ENCODE measurements at places on chromosomes 16 and 17. TPM values are rescaled to one million over a fixed set of nuclear protein-coding genes. Genes with fewer than 3 reads are reported as not detected.

MEIOC gene
- total RNA-seq = 17.2 TPM

DNA sequence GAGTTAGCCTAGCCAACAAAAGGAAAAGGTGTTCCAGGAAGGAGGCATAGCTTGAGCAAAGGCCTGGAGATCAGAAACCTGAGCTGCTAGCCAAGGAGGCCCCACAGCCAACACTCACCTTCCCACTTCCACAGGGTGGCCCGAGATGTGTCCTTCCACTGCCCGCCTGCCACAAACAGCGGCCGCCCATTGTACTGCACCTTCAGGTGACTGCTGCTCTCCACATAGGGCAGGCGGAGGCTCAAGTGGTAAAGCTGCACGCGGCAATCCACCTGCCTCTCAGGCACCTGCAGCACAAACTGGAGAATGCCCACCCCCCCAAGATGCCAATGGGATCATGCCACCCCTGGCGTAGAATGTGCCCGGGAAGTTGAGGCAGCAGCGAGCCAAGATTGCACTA is 111.5 kb downstream of the RMI2 start:
- H3K36me3 ChIP-seq = no peaks in the 10 kb centered on the region
- no peaks in the 10 kb centered on the region for H3K27me3 ChIP-seq
- no peak overlapping the region for H3K27ac ChIP-seq
- DNase-seq = no peak
- no peak overlapping the region for H3K4me3 ChIP-seq
- H3K4me1 ChIP-seq = no peaks in the 10 kb centered on the region

PFAS gene
- 140 TPM for total RNA-seq

KRT13 gene
- total RNA-seq = not detected

DNA sequence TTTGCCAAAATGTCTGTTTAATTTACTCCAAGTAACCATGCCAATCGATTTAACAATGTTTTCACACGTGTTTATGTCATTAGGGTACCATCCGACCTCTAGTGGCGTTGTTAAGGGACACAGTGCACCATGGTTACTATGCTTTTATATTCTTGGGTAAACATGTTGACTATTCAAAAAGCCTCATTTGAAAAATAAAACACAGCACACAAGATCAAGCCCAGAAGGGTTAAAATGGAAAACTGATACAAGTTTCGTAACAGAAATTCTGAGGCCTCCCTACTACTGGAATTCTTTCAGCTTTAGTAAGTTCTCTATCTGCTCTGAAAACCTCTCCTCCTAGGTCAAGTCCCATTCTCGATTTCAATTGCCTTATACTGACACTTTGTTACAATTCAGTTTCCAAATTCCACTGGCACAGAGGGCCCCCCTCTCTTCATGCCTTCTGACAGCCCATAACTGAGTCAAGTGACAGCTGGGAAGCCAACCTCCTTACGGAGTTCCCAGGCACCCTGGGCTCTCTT is 2.1 kb downstream of the CFAP20 start:
- peaks cover 21% of the 10 kb centered on the region for H3K4me1 ChIP-seq
- H3K36me3 ChIP-seq = no peaks in the 10 kb centered on the region
- H3K27ac ChIP-seq = no peak overlapping the region
